Stimulated activated CD8-positive, alpha-beta memory T cell treated with anti-CD3 and anti-CD28 coated beads, Interleukin-7, amount 100 ng/mL, for 1 hour (primary cell): ENCODE measurements at places on chromosomes 12 and 14.

GRCh38 chr12:66768293-66768692, 89.4 kb upstream of the GRIP1 start:
- no peak for DNase-seq

DNA sequence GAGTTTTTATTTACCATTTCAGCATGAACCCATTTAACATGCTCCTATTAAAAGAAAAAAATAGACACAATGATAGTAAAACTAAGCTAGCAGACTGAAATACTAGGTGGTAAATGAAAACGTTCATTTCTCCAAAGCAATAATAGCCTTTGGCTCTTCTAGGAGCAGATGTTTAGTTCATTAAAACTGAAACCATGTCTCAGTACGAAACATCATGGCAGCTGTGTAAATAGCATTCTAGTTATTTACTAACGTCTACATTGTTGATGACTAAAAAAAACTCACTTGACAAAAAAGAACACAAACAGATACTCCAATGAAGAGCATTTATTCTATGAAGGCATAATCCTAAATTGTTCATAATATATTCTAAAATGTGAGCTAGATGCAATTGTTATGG, 17.9 kb downstream of the RECQL start:
- DNase-seq, result no peak

DNA sequence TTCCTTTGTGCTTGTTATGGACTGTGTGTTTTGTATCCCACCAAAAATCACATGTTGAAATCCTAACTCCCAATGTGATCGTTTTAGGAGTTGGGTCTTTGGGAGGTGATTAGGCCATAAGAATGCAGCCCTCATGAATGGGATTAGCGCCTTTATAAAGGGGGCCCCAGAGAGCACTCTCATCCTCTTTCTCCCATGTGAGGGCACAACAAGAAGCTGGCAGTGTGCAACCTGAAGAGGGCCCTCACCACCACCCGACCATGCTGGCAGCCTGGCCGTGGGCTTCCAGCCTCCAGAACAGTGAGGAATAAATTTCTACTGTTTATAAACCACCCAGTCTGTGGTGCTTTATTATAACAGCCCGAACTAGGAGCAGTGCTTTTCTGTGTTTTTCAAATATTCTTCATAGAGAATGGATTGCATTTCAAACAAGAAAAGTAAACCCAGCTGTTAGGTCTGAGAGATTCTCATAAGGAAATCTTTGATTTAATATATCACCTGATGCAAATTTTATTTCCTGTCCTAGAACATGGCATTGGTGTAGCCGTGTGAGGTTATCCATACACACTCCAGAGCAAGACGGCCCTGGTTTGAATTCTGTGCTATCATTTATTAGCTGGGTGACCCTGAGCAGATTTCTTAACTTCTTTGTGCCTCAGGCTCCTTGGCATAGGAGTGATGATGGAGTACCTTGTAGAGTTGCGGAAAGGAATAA, 27.8 kb downstream of the HSPB8 start:
- no peak for DNase-seq

GRCh38 chr14:21089877-21090193, 8.6 kb downstream of the ZNF219 start:
- DNase-seq, result no peak

- no peak for DNase-seq
These were observed 22.2 kb upstream of the BEGAIN start for GRCh38 chr14:100609331-100609870.

- DNase-seq, result no peak
These were observed 40.2 kb upstream of the FBRSL1 start for GRCh38 chr12:132449565-132450417.

- DNase-seq, result no peak
These were observed 3.6 kb downstream of the SPRING1 start for GRCh38 chr12:116734156-116734768.

GRCh38 chr14:77320238-77320935, at the start of gene POMT2:
POMT2 (minus strand) TSS chr14:77320883; CDS start chr14:77320681, 202 bp downstream.
- DNase-seq, result peak; percentile 88

GRCh38 chr12:108333898-108334699, 5.0 kb downstream of the CMKLR1 start:
- no peak for DNase-seq

DNA sequence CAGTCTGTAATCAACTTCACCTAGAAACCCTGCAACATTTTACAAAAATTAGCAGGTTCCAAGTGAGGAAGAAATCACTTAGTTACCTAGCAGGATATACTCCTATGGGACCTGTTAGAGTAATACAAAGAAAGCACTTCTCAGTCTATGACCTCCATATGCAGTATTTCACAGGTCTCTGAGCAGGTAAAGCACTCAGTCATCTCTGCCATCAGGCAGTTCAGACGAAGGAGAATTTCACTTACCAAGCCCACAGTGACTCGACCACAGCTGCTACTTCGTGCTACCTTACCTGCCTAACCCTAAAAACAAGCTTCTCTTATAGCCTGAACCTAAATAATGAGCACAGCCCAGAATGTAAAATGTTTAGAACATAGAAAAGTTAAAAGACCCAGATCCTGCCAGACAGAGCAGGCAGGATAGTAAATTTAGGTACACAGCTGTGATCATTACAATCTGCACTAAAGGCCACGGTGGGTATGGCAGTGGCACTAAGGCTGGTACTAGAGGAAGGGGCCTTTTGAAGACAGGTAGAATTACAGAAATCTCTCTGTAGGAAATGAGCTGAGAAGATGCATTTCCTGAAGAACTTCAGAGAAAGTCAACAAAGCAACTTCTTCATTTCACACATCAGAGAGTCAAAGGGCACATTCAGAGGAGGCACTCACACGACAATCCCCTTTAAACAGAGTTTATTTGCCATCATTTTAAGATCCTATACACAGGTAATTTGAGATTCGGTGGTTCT, 35.7 kb downstream of the DCAF5 start:
- no peak for DNase-seq

DNA sequence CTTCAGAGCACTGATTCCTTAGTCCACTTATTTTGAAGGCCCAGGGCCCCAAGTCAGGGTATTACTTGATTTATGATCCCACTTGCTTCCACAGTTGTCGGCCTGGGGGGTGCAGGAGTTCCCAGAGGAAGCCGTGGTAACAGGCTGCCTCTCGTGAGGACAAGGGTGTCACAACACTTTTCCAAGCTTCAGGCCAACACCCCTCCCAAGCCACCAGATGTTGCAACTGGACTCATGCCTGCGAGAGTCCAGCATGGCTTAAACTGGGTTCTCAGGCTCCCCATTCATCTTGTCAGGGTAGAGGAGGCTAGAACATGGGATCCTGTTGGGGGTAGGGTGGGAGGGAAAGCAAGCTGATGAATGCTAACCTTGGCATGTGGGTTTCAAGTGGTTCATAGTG, 56.1 kb downstream of the BMP4 start:
- no peak for DNase-seq

- DNase-seq, result no peak
These were observed at the start of gene OR4K17 for GRCh38 chr14:20110438-20110837. OR4K17 (plus strand) TSS chr14:20110739; CDS start chr14:20117500, 6,761 bp downstream.

DNA sequence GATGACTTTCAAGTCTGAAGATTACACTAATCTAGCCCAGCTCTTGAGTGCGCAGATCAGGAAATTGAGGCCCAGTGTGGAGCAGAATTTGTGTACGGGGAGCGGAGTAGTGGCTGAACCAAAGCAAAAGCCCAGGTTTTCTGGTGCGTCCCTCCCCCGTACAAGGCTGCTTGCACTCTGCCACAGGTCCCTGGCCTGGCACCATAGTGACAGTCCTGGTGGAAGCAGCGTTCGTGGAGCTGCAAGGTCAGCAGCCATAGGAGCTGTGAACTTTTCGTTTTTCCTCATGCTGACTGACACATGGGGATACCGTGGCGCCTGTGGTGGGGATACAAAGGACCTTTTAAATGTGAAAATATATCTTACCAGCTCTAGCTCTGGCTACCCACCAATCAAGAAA, 1.7 kb downstream of the EVL start:
- DNase-seq, result no peak

DNA sequence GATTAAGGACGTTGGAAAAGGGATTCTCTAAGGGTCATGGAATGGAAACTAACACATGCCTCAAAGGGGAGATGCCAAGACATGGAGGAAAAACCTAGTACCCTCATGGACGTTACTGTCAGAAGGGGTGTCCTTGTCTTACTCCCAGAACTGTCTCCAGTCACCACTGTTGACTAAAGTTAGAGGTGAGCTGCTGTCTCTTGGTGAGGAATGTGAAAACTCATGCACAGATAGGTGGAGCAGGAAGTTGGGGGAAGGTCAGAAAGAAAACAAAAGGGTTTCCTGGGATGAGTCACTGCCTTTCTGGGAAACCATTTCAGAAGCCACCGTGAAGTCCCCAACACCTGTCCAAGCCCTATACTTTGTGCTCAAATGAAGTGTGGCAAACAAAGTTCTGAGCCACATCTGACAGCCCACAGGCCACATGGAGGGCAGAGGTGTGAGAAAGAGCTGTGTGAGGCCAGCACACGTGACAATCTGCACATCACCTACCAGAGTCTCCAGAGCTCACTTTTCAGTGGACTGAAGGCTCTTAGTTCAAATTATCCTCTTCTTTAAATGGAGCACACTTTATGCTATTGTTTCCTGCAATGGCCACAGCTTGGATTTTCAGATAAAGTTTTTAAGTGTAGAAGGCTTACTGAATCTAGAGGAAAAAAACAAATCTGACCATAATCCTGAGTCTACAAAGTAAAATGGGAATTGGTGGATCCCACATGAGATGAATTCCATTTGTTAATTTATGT, 92.9 kb upstream of the EGLN3 start:
- DNase-seq, result peak; percentile 30

GRCh38 chr12:13454991-13455777, 258.7 kb downstream of the EMP1 start:
- DNase-seq, result no peak

DNA sequence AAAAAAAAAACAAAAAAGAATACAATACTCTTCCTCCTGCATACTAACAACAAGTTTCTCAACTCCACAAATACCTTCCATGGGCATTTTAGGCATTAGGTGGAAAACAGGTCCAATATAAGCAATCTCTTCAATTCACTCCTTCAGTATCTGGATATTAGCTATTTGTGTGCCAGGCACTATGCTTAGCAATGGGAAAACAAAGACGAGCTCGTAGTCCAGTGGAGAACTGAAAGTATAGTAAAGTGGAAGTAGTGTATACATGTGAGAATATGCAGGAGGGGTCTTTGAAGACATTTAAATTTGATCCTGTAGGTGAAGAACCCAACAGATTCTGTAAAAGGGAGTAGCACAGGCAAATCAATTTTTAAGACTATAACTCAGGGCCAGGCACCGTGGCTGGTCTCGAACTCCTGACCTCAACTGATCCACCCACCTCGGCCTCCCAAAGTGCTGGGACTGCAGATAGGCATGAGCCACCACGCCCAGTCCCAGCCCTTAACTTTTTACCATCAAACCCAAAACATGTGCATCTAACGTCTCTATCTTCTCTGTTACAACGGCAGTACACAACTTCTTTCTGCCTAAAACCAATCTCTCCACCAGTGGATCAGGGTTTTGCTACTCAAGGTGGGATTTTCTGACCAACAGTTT, 10.6 kb downstream of the HECTD1 start:
- no peak for DNase-seq

GRCh38 chr12:286531-287300, 24.1 kb upstream of the SLC6A13 start:
- DNase-seq, result no peak

- no peak for DNase-seq
These were observed 203.7 kb downstream of the CACNA1C start for GRCh38 chr12:2256453-2256852.

- no peak for DNase-seq
These were observed 95.3 kb downstream of the CATSPERB start for GRCh38 chr14:91636604-91637003.

- DNase-seq, result no peak
These were observed 23.9 kb downstream of the PALS1 start for GRCh38 chr14:67265131-67265530.

DNA sequence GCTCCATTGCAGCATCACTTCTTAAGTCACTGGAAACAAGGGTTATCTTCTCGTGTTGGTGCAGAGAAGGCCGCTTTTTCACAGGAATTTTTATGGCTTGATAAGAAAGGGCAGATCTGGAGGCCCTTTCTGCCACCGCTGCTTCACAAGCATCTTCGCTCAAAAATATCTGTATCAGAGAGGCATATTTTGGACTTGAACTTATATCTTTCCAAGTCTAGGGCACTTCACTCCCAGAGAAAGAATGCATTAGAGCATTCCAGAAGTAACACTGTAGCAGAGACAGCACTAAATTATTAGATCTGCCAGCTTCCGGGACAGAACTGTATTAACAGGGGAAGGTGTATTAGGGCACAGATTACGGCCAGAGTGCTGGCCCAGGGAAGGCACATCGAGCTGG, 151.7 kb upstream of the AMIGO2 start:
- no peak for DNase-seq

GRCh38 chr14:69625299-69626131, 14.1 kb downstream of the SUSD6 start:
- peak; percentile 40 for DNase-seq

DNA sequence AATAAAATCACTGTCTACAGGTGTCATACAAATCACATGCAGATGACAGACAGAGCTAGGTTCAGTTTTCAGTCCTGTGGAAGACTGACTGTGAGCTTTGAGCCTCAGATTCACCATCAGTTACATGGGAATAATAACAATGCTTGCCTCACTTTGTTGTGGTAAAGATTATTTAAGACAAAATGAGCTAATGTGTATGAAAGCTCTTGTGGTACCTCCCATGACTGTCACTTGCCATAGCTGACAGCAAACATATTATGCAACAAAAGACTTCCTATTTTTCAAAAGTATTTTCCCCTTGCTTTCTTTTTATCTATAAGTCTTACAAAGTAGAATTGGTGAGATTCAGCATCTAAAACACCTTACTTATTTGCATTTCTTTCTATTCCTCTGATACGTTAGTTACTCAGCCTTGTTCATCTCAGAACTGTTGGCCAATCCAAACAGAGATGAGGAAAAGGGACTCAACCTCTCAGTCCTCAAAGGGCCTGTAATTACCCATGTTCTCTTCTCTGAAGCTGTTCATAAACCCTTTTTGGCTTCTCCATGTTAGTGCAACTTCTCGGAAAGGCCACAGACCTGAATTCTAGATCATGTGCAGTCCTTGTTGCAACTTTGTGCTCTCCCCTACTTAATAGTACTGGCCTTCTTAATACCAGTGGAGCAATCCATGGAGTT, 8.8 kb upstream of the DDHD1 start:
- no peak for DNase-seq

DNA sequence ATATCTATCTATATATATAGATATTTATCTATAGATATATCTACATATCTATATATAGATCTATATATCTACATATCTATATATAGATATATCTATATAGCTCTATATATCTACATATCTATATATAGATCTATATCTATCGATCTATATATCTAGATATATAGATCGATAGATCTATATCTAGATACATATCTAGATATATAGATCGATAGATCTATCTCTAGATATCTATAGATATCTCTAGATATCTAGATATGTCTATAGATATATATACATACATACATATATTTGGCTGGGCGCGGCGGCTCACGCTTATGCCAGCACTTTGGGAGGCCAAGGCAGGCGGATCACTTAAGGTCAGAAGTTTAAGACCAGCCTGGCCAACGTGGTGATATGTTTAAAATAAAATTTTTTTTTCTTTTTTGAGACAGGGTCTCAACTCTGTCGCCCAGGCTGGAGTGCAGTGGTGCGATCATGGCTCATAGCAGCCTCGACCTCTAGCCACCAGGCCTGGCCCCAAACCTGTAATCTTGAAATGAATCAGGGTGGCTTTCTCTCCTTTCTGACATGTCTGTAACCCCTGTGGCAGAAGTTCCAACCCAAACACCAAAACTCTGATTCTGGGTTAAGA, 18.1 kb downstream of the ARPC3 start:
- no peak for DNase-seq
